CD4-positive, CD25-positive, alpha-beta regulatory T cell (primary cell): ENCODE measurements at places on chromosomes 12 and 14. TPM values are rescaled to one million over a fixed set of nuclear protein-coding genes. Genes with fewer than 3 reads are reported as not detected.

DNA sequence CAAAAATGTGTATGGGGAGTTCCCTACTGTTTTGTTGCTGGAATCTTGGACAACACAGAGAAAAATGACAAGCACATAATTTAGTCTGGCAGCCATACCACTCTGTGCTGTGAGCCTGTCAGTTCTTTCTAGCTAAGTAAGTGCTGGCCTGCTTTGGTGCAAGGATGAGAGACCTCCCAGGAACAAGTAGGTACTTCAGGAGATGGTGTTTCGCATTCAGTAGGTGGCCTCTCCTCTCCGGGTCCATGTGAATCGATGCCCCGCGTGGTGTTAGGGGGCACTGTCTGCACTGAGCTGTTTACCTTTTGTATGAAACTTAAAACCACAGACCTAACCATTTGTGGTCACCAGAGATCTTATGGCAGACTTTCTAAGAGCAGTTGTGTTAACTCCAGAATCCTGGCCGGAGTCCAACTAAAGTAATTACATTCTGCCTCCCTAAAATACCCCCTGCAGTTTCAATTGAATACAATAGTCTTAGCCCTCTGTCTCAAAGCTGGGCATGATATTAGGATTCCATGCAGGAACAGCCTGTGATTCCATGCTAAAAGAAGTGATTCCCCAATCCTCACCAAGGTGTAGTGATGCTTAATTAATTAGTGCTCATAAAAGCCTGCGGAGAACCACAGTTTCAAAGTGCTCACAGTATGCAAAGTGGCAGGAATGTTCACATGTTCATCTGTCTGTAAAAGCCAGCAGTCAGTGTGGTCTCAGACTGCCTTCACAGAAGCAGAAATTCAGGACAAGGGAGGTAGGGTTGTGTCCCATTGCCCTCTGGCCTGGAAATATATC lies 64.2 kb downstream of the LLPH start:
- no peak for DNase-seq

DNA sequence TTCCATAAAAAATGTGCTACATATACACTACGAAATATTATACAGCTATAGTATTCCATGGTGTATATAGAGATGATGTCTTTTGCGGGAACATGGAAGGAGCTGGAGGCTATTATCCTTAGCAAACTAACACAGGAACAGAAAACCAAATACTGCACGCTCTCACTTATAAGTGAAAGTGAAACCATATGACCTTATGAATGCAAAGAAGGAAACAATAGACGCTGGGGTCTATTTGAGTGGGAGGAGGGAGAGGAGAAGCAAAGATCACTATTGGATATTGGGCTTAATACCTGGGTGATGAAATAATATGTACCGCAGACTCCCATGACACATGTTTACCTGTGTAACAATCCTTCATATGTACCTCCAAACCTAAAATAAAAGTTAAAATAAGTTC lies 142.8 kb downstream of the LRFN5 start:
- DNase-seq = peak; percentile 26

DNA sequence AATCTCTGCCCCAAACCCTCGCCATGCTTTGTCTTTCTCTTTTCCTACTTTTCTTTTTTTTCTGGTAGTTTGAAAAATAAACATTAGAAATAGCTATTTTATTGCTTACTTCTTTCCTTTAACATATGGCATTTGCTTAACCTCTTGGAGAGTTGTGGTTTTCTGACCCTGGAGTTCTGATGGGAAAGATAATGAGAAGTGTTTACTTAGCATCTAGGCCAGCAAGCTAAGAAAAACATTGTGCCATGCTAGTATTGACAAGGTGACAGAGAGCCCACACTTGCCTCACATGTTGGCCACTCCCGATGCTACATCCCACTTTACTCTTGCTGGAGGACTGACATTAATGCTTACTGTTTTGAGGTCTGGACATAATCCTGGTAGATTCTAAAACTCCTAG lies 886.2 kb downstream of the DIO2 start:
- DNase-seq = no peak

- no peak for DNase-seq
These were observed 13.5 kb downstream of the ZNF664 start for GRCh38 chr12:123986374-123986965.

- DNase-seq = no peak
These were observed 1.5 kb downstream of the PTMS start for GRCh38 chr12:6767353-6768319.

GRCh38 chr12:24896171-24896570 lies 52.7 kb downstream of the BCAT1 start:
- DNase-seq = no peak

DNA sequence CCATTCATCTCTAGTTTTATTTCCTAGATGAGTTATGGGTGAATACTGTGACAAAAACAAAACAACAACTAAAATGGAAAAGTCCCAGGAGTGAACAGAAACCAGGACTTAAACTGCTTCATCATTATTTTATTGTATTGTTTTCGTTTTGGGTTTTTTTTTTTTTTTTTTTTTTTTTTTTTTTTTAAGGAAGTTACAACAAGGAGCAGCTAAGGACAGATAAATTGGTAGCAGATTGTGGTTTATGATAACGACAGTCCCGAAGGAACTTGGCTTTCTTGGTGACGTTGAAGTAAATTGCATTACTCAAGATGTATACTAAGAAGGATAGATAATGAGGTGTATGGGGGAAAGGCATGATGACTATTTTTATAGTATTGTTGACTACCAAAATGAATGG lies 866.3 kb downstream of the NRXN3 start:
- DNase-seq = no peak

- no peak for DNase-seq
These were observed 92.9 kb upstream of the FOXN3 start for GRCh38 chr14:89509891-89510290.

GRCh38 chr12:52360663-52361271 lies 6.5 kb downstream of the KRT85 start:
- DNase-seq = no peak

DNA sequence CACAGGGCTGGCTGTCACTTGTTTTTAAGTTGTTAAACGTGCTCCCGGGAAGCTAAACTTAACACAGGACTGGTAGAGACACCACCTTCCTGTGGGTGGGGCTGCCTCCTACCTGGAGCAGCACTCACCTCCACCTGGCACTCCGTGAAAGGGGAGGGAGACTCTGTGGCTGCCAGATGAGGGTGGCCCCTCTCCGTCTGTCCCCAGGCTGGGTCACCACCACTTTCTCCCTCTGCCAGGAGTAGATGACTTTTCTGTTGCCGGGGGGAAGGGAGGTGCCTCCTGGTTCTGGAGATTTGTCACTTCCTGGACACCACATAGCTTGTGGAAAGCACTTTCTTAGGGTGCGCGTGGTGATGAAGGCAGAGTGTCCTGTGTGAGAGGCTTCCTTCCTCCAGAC lies 81.3 kb downstream of the WDR20 start:
- DNase-seq = no peak

GRCh38 chr12:94671917-94672316 lies 21.6 kb upstream of the TMCC3 start:
- no peak for DNase-seq

DNA sequence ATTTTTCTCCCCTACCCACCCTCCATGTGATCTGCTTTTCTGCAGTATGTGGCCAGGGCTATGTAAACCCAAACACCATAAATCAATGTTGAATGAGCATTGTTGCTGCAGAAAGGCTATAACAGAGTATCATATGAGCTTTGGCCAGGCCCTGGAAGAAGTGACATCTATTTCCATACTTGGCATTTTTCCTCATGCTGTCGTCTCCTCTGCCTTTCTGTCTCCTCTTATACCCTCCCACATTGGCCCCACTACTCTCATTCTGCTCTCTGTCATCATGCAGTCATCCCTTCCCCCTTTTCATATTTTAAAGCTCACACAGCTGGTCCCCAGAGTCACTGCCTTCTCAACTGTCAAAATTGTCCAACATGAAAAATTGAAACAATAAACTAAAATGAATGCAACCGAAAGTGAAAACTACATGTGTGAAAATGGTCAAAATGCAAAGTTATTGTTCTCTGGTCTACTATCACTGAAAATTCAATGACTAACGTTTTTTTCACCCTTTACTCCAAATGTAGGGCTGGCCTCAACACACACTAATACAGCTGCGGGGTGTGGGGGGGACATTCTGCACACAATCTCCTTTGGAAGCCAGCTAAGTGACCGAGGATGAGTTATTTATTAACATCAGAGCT lies 290.7 kb upstream of the TMPO start:
- DNase-seq = no peak

DNA sequence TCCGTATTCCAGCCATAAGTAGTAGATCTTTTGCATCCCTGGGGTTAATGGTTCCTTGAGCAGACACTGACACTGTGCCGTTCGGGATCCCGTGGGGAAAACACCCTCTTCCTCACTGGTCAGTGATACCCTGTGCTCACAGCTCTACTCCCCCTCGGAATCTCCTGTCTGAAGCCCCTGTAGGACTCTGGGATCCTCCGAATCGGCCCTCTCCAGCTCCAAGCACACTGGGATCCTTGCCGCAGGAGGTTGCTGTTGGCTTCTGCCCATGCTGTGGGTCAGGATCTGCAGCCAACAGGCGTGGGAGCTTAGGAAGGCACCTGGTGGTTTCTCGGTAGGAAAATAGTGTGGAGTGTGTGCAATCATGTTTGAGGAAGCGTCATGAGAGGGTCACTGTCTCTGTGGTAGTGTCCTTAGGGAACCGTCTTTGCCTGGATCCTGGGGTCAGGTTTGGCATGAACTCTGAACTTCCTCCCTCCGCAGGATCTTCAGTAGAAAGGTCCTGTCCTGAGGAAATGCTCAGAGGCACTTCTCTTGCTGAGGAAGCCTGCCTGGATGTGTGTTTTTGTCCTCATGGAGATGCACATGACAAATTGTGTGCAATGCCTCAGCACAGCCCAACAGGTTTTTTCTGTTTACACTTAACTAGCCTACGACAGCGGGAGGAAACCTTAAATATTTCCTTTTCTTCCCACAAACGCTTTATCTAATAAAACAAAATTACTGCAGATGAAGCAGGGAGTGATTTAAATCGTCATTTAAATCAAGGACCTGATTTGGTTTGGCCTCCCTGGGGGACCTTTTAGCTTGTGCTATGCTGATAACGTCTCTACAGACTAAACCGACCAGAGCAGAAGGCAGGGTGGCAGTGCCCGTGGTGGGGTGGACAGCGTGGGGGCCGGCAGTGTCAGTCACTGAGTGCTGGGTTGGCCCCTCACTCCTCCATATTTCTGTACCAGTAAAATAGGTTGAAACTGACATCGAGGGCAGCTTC lies 18.7 kb downstream of the FBXL14 start:
- DNase-seq = no peak

DNA sequence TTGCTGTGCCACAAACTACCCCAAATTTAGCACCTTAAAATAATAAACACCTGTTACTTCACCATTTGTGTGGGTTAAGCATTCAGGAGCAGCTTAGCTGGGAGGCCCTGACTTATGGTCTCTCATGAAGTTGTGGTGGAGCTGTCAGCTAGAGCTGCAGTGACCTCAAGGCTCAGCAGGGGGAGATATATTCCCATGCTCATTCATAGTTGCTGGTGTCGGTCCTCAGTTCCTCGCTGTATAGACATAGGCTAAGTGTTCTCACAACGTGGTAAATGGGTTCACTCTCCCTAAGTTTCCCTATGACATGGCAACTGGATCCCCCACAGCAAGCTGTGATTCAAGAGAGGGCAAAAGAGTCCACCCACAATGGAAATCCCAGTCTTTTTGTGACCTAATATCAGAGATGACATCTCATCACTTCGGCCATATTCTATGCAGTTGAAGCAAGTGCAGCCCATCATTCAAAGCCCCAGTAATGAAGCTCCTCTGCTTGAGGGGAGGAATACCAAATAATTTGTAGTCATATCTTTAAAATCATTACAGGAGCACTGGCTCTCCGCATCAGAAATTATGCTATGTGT lies 41.1 kb downstream of the PRB3 start:
- peak; percentile 37 for DNase-seq

DNA sequence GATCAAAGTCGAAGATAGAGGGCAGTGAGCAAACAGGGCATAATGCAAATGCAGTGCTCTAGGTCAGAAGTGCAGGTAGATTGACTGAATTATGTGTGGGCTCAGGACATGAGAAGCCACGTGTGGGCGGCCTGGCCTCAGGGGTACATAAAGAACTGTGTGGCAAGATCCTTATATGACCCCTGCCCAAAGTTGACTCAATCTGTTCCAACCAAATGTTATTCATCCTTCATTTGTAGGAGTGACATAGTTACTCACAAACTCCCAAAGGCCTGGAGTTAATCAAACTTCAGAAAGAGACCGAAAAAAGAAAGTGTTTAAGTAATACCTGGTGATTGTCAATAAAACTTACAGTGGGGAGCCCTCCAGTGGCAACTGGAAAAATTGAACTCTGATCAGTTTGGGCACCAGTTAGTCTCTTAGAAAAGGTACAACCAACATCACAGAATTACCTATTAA lies 150.4 kb upstream of the FAR2 start:
- DNase-seq = no peak

DNA sequence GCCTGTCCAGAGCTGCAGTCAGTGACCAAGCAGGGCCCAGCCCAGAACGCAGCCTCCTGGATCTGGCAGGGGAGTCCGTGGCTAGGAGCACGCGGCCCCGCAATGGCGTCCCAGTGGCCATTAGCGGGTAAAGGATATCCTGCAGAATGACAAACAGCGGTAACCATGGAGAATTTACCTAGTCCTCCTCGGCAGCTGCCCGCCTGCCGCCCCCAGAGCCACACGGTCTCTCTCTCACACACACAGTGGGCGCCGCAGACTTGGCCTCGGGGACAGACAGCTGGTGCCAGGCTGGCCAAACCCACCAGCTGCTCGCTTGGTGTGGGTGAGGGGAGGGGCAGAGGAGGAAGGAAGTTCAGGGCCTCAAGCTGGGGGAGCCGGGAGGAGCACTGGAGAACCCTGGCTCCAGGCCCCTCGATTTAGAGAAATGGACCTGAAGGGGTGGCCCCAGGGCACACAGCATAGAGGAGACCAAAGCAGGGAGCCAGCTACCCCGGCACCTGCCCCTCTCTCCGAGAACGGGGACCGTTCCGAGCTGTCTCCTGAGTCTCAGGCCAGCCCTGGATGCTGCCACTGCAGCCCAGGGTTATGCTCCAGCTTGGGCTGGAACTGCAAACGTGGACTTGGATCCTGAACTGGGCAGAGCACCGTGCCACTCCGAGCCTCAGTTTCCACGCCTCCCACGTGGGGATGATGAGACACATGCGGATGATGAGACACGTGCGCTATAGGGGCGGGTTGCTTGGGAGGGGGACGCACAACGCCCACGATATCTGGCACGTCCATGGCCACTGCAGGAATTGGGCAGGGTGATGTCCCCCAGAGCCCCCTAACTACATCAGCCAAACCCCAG lies 3.4 kb downstream of the CDK2AP1 start:
- no peak for DNase-seq

DNA sequence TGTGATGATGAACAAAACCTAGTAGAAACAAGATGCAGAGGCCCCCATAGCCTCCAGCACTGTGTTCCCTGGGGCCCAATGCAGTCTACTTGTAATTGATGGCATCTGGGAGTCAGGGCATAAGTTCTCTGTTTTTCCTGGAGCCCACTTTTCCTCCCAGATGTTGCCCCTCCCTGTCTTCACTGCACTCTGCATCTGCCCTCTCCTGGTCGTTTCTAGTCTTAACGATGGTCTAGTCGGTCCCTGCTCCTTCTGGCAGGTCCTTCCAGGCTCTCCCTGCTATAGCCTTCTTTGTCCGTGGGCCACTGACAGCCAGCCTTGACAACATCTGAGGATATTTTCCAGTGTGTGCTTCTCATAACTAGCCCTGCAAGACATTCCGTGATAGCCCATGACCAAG lies 208.3 kb downstream of the GXYLT1 start:
- DNase-seq = no peak

Gene CCDC177
- not detected for total RNA-seq

Gene CPSF6
- 88.3 TPM for total RNA-seq

Gene TULP3
- 6.7 TPM for total RNA-seq

Gene LRP1
- 3.9 TPM for total RNA-seq

Gene KRT2
- 0.42 TPM for total RNA-seq

Gene RDH12
- not detected for total RNA-seq

Gene CIROP
- not detected for total RNA-seq

Gene SPPL3
- total RNA-seq = 46.7 TPM

Gene KRT3
- not detected for total RNA-seq

Gene ADAM21
- total RNA-seq = not detected
